NCI-H2081 (cell line): ENCODE measurements at places on chromosomes 1 and 21.

GRCh38 chr1:3477241-3477995 lies 23.0 kb downstream of the ARHGEF16 start:
- no peak for DNase-seq

GRCh38 chr1:117646007-117646811 lies 40.4 kb downstream of the TENT5C start:
- no peak for DNase-seq

DNA sequence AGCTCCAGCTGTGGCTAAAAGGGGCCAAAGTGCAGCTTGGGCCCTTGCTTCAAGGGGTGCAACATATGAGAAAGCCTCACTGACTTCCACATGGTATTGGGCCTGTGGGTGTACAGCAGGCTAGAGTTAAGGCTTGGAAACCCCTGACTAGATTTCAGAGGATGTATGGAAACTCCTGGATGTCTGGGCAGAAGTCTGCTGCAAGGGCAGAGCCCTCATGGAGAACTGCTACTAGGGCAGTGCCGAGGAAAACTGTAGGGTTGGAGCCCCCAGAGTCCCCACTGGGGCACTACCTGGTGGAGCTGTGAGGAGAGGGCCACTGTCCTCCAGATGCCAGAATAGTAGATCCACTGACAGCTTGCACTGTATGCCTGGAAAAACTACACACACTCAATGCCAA lies 69.5 kb downstream of the XCL2 start:
- DNase-seq: no peak

GRCh38 chr1:41623736-41624135 lies 139.3 kb upstream of the EDN2 start:
- no peak for DNase-seq

DNA sequence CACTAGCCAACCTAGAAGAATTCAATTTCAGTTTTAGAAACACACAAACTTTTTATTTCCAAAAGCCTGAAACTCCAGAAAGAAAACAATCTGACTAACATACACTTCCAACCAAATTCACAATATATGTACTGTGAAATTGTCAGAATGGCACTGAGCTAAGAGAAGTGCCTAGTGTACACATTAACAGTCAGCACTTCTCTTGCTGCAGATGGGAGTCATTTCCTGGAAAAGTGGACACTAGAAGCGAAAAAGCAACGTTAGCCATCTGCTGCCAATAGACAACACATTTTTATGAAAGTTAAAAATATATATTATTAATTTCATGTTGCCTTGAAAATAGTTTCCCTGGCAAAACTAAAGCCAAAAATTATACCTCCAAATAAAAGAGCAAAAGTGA lies 66.1 kb downstream of the EPS15 start:
- no peak for DNase-seq

- DNase-seq: peak; percentile 46
Observed at GRCh38 chr1:53957194-53957818, 11.2 kb downstream of the LRRC42 start.

GRCh38 chr1:58929671-58930325 lies 146.0 kb upstream of the JUN start:
- no peak for DNase-seq

DNA sequence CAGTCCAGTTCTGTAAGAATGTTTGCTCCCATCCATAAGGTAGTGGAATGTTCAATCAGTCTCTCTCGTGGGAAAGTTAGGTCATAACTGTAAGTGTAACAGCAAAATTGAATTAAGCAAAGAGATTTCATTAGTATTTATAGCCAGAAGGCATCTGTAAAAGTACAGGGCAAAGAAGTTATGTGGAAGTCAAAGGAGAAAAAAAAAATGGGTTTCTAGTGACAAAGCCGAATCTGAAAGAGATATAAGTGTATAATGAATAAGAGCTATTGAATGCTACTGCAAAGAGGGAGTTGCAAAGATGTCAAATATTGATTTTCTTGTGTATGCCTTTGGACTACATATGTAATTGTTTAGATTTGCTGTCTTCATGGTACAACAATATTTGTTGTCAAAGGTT lies 47.4 kb upstream of the FOXD3 start:
- DNase-seq: no peak

- no peak for DNase-seq
Observed at GRCh38 chr1:8003438-8004112, 22.5 kb downstream of the ERRFI1 start.

- no peak for DNase-seq
Observed at GRCh38 chr1:115164484-115164883, 75.2 kb upstream of the TSPAN2 start.

GRCh38 chr1:70382682-70383081 lies 28.2 kb upstream of the ANKRD13C start:
- DNase-seq: no peak

GRCh38 chr1:231322880-231323530 lies 14.6 kb downstream of the EXOC8 start:
- DNase-seq: no peak

DNA sequence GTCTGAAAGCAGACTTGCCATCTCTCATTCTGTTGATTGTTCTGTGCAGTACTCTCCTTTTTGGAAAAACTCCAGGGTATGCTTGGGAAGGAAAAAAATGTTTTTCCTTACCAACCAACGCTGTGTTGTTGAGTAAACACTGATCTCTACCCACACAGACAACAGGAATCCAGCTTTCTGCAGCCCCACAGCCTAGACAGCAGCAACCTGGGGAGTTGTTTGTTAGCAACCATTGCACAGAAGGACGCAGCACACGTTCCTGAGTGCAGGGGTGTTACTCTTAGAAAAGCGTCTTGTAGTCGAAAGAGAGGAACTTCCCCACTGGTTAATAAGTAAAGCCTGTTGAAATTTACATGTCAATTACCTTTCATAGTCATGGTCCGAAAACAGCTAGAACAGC lies 56.6 kb downstream of the SMYD2 start:
- DNase-seq: no peak

DNA sequence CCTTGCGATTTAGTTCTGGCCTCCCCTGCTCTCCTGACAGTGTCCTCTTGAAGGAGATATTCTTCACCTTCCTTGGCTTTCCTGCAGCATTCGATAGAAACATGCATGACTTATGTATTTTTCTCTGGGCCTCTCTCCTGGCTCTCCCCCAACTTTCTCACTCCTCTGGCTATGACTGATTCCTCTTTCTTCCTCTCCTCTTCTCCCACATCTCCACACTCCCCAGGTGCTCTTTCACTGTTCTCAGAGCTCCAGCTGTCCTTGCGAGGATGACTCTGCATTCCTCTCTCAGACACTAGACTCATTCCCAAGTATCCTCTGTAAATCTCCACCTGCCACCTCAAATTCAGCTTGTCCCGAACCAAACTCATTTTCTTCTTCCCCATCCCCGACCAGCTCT lies 18.0 kb downstream of the LRRC42 start:
- DNase-seq: no peak

DNA sequence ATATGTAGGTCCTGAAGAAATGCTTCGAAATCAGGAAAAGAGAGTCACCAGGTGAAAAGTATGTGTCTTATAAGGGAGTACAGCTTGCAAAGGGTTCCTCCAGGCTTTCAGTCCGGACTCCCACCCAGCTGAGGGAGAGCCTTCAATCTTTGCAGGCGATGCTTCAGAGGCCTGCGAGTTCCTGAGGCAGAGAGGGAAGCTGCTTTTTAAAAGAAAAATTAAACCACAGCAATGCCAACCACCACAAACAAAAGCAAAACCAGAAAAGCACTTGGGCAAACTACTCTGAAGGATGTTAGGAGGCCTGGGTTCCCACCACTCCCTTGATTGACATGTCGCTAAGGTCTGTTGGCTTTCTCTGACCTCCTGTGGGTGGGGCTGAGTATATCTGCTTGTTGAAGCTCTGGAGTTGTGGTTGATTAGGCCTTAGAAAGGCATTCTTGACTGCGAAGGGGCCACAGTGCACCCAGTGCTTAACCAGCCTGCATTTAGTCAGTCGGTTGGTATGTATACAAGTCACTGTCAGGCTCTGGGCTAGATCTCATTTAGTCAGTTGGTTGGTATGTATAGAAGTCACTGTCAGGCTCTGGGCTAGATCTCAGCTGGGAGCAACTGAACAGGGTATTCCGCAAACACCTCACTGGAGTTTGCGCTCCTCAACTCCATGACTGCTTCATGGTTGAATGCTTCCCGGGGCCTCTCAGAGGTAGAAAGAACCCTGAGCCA lies 1.2 kb downstream of the NIPAL3 start:
- peak; percentile 29 for DNase-seq

- no peak for DNase-seq
Observed at GRCh38 chr1:207302618-207303393, 18.7 kb upstream of the CD55 start.

DNA sequence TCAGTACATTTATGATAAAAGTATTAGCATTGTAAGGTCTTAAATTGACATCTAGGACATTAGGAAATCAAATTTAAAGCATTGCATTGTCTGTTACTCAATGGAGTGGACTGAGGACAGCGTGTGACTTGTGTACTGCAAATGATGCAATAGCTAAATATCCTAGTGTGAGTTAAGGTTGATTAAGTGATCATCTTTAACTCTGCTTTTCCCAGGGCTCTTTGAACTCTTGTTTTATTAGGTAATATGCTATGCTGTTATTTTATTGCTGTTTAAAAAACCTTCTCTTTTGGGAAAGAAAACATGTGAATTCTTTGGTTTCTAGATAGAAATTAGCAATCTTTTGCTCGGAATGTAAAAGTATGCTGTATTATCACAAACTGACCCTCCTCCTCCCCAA lies 38.6 kb downstream of the NFIA start:
- DNase-seq: no peak

- DNase-seq: peak; percentile 77
Observed at GRCh38 chr1:16141573-16142336, 14.1 kb downstream of the EPHA2 start.

- DNase-seq: no peak
Observed at GRCh38 chr1:74681001-74681400, 7.4 kb upstream of the ERICH3 start.

GRCh38 chr1:8349961-8350360 lies 32.0 kb downstream of the SLC45A1 start:
- peak; percentile 23 for DNase-seq
